ENCODE measurements at places on chromosomes 7 and 10.

- DNase-seq: peak; percentile 97
Measured at GRCh38 chr7:12211054-12211710, at the start of gene TMEM106B. Gene TMEM106B, plus strand, starts transcription at chr7:12211294. Its CDS starts 3,517 bp downstream, at chr7:12214811.

GRCh38 chr10:31644931-31645633 lies 283.5 kb downstream of the ARHGAP12 start:
- no peak for DNase-seq

GRCh38 chr7:21902240-21902639 lies 43.5 kb downstream of the CDCA7L start:
- no peak for DNase-seq

DNA sequence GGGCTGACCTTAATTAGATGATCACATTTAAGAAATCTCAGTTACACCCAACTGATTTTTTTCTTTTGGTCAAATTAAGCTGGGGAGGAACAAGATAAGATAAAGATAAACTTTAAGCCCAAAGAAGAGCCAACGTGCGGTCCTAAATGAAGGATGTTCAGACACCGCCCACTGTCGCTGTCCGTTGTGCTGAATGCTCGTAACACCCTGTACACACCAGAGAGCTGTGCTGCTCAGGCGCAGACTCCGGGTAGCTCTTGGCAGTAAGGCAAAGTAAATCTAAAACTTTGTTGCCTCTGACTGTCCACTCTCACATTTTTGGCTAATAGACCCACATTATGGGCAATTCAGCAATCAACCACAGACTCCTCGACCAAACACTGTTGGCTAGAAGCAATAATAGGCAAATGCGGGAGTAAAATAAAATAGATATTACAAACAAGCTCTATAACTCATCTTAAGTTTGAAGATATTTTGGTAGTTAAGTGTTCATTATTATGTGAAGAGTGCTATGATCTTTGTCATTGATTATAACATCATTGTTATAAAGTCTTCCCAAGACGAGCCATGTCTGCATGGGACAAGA lies 57.1 kb downstream of the PLPP4 start:
- DNase-seq: no peak
